ENCODE measurements at places on chromosomes 3 and 15.
A peak's percentile ranks its signal among the peaks of the same experiment; 100 is the strongest.

- DNase-seq, result no peak
Measured at GRCh38 chr3:116281313-116282143, 163.8 kb downstream of the LSAMP start.

DNA sequence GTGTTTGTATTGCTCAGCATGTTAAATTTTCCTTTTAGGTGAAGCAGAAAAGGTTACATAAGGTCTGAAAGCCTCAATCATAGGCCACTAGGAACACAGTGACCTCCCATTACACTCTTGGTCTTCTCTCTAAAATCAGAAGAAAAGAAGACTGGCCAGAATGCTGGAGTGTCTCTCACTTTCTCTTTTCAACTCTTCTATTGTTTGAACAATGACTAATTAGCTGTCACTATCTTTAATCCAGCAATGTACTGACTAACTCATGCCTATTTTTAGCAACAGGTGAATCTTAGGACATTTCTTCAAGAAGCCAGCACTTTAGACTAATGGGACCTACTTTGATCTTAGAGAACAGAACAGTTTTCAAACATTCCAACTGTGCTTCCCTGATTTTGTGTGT is 142.8 kb downstream of the TGFBR2 start:
- no peak for DNase-seq

GRCh38 chr3:148708409-148708808 is 10.7 kb downstream of the AGTR1 start:
- no peak for DNase-seq

DNA sequence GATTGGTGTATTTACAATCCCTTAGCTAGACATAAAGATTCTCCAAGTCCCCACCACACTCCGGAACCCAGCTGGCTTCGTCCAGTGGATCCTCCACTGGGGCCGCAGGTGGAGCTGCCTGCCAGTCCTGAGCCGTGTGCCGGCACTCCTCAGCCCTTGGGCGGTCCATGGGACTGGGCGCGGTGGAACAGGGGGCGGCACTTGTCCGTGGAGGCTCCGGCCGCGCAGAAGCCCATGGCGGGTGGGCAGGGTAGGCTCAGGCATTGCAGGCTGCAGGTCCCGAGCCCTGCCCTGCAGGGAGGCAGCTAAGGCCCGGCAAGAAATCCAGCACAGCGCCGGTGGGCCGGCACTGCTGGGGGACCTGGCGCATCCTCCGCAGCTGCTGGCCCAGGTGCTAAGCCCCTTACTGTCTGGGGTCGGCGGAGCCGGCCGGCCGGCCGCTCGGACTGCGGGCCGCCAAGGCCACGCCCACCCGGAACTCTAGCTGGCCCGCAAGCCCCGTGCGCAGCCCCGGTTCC is 3.5 kb upstream of the RNU5B-1 start:
- DNase-seq, result no peak

- no peak for DNase-seq
Measured at GRCh38 chr3:194744826-194745225, 59.1 kb downstream of the FAM43A start.

GRCh38 chr3:173009410-173009809 is 131.6 kb downstream of the SPATA16 start:
- DNase-seq, result no peak

GRCh38 chr3:2098398-2099027 is at the start of gene CNTN4:
CNTN4 (plus strand) TSS chr3:2098866.
- DNase-seq, result peak; percentile 87

DNA sequence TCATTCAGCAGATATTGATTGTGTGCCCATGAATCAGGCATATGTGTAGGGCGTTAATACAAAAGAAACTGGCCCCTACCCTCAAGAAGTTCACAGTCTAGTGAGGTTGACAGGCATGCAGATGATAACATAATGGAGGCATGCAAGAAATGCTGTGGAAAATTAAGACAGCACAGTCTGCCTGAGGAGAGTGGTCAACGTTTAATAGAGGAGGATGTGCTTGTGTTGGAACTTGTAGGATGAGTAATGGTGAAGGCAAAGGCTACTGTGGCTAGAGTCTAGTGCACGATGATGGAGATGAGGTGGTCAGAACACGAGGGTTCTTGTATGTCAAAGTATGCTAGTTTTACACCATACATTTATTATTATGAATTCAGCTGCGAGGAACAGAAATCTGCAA is 295.7 kb downstream of the SOX2 start:
- DNase-seq, result no peak

GRCh38 chr3:40680685-40681657 is 156.2 kb downstream of the ZNF621 start:
- no peak for DNase-seq

DNA sequence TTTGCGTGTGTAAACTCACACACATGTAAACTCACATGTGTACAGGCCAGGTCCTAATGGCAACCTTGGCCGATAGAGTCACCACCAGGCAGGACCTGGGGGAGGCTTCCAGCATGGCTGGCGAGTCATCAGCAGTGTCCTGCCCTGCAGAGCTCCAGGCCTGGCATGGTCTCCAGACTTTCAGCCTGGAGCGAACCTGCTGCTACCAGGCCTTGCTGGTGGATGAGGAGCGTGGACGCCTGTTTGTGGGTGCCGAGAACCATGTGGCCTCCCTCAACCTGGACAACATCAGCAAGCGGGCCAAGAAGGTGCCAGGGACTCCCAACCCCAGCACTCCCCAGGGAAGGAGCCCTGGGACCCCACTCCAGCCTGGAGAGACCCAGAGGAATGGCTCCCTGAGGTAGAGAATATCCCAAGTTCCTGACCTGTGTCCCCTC is 1.0 kb downstream of the SEMA3B start:
- no peak for DNase-seq

GRCh38 chr15:42031198-42031915 is 10.5 kb upstream of the PLA2G4E start:
- peak; percentile 59 for DNase-seq

- DNase-seq, result peak; percentile 29
Measured at GRCh38 chr3:108091498-108092250, 843 bp upstream of the CD47 start.

- peak; percentile 85 for DNase-seq
Measured at GRCh38 chr15:65071381-65071811, 3.6 kb upstream of the RASL12 start.

- DNase-seq, result no peak
Measured at GRCh38 chr3:12483410-12483809, 870 bp upstream of the TSEN2 start.

- DNase-seq, result peak; percentile 97
Measured at GRCh38 chr3:39406368-39407258, at the start of gene RPSA. RPSA (plus strand) TSS chr3:39406720; CDS start chr3:39407654, 934 bp downstream.

- DNase-seq, result no peak
Measured at GRCh38 chr3:32022947-32023346, 41.4 kb downstream of the ZNF860 start.

- no peak for DNase-seq
Measured at GRCh38 chr3:128068156-128068620, 16.0 kb downstream of the SEC61A1 start.

DNA sequence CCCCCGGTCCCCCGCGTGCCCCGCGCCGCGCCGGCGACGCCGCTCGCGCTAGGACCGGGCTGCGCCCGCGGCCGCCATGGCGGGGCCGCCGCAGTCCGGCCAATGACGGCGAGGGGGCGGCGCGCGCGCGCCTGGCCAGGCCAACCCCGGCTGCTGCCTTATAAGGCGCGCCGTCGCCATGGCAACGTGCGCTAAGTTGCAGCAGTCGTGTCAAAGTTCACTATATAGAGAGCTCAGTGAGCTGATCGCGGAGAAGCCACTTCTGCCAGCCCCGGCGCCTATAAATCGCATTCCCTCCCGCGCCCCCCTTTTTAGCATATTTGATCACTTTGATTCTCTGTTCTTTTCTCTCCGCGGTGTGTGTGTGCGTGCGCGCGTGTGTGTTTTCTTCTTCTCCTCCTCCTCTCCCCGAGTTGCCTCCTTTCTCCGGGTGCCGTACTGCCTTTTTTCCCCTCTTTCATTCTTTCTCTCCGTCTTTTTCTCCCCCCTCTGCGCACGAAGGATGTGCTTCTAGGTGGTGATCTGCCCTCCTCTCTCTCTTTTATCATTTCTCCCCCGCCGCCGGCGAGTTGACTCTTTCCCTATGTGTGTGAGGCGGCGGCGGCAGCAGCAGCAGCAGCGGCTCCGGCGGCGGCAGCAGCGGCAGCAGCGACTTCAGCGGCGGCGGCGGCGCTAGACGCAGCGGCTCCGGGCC is at the start of gene NR2F2:
NR2F2 (plus strand) TSS at position 251 of the 694 bp plus-strand sequence. CDS start 1,406 bp downstream, outside the sequence.
- DNase-seq, result peak; percentile 97

DNA sequence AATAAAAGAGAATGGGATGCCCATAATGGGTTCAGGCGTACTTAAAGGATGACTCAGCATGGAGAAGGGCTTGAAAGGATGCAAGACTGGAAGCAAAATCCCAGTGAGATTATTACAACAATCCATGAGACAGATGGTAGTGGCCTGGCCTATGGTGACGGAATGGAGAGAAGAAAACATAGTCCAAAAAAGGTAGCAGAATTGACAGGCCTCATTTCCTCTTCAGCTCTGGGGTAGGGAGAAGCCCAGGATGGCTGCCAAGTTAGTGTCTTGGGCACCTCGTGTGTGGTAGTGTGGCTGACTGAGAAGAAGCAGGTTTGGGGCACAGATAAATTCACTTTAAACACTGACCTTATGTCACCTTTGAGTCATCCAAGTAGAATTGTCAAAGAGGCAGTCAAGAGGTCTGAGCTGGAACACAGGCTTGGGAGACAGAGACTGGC is 18.1 kb downstream of the MB21D2 start:
- no peak for DNase-seq

- no peak for DNase-seq
Measured at GRCh38 chr3:186754871-186755270, 28.5 kb upstream of the EIF4A2 start.

DNA sequence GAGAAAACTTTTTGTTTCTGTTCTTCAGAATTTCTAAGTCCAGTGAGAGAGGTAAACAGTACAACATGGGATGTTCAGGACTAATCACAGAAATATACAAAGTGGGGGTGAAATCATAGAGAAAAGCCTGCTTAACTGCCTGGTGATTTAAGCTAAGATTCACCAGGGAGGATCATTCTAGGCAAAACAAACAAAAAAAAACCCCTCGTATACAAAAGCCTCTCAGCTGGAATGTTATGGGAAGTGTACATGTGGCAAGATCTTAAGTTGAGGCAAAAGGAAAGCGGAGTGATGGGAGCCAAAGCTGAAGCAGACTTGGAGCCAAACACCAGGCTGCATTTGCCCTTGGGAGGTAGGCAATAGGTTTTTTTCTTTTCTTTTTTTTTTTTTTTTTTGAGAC is 40.0 kb upstream of the TJP1 start:
- no peak for DNase-seq

DNA sequence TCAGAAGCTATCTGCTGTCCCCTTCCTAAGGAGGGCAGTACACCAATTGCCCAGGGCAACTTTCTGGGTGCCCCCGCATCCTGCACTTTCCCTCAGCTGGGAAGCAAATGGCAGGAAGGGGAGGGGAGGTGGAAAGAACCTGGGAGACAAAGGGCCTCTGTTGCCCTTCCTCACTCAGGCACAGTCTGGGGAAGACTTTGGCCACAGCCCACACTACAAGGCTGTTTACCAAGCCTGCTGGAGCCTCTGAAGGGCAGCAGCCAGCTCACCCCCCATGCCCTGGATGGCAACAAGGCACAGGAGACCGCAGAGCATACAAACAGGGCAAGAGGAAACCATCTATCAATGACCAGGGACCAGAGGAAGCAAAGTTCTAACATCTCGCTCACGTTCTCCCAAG is 42.4 kb downstream of the ARRDC4 start:
- DNase-seq, result no peak

DNA sequence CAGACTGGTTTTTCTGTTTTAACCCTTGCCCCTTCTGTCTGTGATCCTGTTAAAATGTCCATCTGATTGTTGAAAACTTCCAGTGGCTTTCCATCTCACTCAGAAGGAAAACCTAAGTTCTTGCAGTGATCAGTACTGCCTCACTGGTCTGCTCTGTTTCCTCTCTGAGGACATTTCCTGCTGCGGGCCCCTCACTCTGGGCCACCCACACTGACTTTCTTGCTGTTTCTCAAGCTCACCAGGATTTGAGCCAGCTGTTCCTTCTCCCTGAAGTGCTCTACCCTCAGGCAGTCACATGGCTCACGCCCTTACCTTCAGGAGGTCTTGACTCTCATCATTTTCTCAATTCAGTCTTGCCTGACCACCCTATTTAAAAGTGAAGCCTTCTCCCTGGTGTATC is 1.8 kb downstream of the GRK7 start:
- no peak for DNase-seq

- no peak for DNase-seq
Measured at GRCh38 chr3:143814443-143814889, 33.8 kb downstream of the SLC9A9 start.

GRCh38 chr3:73255609-73256029 is 194.2 kb downstream of the EBLN2 start:
- peak; percentile 3 for DNase-seq
